ENCODE measurements at places on chromosomes 2 and 18.

- DNase-seq, result no peak
These were observed 263.4 kb downstream of the SH3BP4 start for GRCh38 chr2:235215248-235215647.

- DNase-seq, result peak; percentile 15
These were observed 49.2 kb upstream of the NXPH2 start for GRCh38 chr2:138829326-138829919.

GRCh38 chr2:113887009-113887792 is 2.7 kb upstream of the ACTR3 start:
- DNase-seq, result no peak

- no peak for DNase-seq
These were observed 342.6 kb downstream of the DPP10 start for GRCh38 chr2:114784890-114785583.

DNA sequence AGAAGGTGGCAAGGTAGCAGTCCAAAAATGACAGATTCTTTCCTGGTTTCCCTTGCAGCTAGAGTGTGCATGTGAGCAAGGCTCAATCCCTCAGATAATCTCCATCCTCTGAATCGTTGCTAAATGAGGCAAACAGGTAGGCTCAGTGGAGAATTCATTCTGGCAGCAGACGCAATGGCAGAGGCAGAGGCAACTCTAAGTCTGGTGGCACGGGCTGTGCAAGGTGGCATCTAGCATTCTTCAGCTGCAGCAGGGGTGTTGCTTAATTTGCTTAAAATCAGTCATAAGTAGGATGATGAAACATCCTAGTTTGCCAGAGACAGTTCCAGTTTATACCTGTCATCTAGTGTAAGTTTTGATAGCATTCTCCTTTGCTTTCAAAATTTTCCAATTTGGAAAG is 391.1 kb upstream of the MEX3C start:
- DNase-seq, result no peak

GRCh38 chr2:150470435-150470834 is 17.0 kb downstream of the RND3 start:
- no peak for DNase-seq

GRCh38 chr2:178844701-178845100 is 37.5 kb upstream of the TTN start:
- DNase-seq, result no peak

DNA sequence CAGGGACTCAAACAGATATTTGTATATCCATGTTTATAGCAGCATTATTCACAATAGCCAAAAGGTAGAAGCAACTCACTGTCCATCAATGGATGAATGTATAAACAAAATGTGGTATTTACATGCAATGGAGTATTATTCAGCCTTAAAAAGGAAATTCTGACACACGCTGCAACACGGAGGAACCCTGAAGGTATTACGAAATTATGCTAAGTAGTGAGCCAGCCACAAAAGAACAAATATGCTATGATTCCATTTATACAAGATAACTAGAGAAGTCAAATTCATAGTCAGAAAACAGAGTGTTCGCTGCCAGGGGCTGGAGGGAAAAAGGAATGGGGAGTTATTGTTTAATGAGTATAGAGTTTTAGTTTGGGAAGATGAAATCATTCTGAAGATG is 61.0 kb upstream of the CDKL4 start:
- no peak for DNase-seq

GRCh38 chr2:111041398-111042202 is 79.1 kb upstream of the BCL2L11 start:
- DNase-seq, result no peak

- DNase-seq, result no peak
These were observed 50.4 kb upstream of the CNGA3 start for GRCh38 chr2:98295721-98296414.

- DNase-seq, result no peak
These were observed 31.9 kb upstream of the RPIA start for GRCh38 chr2:88659538-88659915.

- no peak for DNase-seq
These were observed 96.9 kb downstream of the PHLPP1 start for GRCh38 chr18:62812242-62812641.

DNA sequence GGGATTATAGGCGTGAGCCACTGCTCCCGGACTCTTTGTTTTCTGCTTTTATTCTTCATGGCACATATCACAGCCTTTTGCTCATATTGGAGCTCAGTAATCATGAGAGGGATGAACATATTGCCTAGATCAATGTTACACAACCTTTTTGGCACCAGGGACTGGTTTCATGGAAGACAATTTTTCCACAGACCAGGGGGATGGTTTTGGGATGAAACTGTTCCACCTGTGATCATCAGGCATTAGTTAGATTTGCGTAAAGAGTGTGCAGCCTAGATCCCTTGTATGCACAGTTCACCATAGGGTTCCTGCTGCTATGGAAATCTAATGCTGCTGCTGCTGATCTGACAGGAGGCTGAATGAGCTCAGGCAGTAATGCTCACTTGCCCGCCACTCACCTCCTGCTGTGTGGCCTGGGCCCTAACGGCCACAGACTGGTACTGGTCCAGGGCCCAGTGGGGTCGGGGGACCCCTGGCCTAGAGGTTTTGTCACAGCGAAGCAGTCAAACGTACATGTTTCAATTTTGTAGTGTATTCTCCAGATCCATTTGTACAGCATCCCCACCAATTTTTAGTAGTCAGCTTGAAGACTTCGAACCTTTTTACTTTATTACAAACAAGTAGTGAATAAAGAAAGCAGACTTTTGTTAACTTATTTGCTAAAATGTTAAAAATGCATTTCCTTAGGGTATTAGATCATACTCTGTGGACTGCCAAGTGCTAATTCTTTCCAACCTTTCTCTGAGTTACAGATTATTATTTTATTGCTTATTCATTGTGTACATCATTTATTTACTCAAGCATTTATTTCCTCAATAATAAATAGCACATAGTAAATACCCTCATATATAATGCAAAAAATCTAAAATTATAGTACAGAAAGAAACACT is 6.2 kb downstream of the DAW1 start:
- DNase-seq, result no peak

- no peak for DNase-seq
These were observed 104.9 kb downstream of the ASAP2 start for GRCh38 chr2:9311488-9311887.

- no peak for DNase-seq
These were observed 159.9 kb downstream of the PRPF40A start for GRCh38 chr2:152557273-152557888.

GRCh38 chr18:3466045-3466444 is 16.1 kb downstream of the TGIF1 start:
- DNase-seq, result no peak

DNA sequence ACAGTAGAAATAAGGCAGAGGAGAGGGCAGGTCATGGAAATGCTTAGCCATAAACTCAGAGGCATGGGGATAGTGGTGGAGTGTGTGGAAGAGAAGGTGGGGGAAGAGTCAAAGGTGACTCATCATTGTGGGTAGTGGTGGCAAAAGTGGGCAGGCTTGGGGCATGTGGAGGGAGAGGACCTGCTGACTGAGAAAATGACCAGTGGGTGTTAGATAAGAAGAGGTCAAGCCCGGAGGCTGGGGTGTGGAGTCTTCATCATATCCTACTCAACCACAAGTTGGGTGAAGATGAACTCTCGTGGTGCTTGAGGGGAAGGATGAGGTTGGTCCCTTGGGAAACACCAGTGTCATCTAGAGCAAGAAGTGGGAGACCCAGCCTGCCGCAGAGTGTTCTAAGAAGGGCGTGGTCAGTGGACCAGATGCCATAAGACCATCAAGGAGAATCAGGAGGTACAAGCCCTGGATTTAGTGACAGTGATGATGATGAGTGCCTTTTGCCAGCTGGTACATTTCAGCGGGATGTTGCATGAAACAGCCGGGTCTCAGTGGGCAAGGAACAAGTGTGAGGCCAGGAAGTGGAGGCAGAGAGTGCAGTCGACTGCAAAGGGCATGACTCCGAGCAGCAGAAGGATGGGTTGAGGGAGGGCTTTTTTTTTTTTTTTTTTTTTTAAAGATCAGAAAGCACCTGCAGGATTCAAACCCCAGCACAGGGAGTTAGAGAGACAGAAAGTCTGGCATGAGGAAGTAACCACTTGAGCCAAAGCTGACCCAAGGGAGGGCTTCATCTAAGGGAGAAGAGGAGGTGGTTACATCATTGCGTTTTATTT is 122.6 kb upstream of the SPRED2 start:
- no peak for DNase-seq

DNA sequence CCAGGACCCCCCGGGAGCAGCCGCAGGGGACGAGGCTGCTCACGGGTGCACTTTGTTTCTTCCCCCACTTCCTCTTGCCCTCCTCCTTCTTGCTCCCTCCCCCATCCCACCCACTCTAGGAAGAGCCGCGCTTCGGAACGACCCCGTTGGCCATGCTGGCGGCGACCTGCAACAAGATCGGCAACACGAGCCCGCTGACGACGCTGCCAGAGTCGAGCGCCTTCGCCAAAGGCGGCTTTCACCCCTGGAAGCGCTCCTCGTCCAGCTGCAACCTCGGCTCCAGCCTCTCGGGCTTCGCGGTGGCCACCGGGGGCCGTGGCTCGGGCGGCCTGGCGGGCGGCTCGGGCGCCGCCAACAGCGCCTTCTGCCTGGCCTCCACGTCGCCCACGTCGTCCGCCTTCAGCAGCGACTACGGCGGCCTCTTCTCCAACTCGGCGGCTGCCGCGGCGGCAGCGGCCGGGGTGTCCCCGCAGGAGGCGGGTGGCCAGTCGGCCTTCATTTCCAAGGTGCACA is 1.3 kb downstream of the SP9 start:
- no peak for DNase-seq

DNA sequence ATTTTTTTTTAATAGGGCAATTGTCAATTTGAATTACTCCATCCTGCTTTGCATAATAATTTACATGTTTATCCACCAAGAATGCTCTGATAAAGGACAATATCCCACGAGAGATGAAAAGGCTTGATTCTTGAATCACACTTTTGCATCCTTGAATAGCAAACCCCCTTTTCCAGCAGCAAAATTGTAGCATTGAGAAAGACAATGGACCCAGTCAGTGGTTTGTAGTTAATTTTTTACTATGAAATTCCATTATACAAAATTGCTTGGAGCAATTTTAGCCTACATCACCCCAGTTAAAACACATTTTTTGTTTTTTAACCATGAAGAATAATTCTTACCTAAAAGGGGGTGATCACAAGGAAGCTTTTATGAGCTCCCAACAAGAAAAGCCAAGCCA is 255.1 kb downstream of the RND3 start:
- no peak for DNase-seq

DNA sequence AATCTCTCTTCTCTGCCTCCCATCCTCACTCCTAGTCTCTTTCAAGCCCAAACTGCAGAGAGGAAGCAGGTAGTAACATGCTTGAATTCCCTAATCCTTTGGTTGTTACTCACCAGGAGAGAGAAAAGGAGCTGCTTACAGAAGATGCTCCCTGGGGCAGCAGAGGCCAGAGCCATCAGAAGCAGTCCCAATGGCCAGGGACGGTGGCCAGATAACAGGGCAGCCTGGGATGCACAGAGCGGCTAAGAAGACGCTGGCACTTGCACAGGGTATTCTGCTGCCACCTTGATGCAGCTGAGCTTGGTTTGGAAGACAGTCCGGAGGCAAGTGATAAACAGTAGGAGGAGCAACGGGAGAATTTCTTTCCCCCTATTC is 250 bp downstream of the DSC1 start:
- DNase-seq, result no peak

DNA sequence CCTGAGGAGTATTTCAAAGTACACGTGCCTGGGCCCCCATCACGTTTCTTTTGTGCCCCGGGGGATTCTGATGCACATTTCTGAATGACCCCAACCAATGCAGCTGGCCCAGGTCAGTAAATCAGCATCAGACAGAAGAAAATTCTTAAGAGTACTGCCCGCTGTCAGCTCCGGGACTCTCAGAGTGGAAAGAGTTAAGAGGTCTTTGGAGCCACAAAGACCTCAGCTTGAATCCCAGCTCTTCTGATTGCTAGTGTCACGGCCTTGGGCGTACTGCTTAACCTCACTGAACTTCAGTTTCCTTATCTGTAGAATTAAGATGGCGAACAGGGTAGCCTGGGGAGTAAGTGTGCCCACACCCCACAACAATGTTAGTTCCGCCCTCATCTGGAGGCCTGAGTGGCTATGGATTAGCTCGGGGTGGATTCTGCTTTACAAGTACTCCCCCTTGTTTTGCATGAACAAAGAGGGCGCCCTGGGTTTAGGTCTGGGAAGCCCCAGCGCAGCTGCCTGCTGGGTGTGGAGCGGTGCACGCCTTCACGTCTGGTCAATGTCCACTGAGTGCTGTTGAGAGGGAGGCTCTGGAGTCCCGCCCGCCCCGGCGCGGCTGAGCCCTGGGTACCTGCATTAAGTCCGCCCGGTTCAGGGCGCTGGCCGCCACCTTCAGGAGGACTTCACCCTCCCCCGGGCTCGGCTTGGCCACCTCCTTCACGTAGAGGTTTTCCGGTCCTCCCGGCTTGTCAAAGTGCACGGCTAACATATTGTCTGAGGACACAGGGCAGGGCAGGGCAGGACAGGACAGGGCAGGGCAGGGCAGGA is 858 bp downstream of the TP53I3 start:
- DNase-seq, result peak; percentile 29

DNA sequence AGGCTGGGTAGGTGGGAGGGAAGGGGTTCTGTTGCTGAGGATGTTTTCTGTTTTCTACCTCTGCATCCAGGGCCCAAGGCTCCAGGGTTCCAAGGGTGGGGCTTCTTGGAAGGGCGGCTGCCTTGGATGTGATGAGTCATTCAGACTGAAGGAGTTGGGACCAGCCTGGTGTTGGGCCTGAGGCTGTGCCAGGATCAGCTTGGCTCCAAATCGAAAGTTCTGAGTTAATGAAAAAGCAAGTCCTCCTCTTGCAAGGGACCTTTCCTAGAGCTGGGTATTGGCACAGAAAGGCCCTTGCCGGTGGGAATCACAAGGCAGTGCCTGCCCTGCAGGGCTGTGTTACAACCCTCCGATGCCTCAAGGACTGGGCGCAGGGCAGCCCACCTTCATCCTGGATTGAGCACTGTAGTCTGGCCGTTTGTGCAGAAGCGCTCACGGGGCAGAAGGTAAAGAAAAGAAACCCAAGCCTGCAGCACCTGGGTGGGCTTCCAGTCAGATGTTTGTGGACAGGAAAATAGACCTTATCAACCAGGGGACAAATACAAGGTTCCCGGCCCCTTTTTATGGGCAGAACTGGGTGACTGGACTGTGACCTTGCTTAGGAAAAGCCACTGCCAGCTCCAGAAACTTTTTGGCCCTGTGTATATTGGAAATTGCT is 52.5 kb upstream of the MCFD2 start:
- DNase-seq, result no peak

DNA sequence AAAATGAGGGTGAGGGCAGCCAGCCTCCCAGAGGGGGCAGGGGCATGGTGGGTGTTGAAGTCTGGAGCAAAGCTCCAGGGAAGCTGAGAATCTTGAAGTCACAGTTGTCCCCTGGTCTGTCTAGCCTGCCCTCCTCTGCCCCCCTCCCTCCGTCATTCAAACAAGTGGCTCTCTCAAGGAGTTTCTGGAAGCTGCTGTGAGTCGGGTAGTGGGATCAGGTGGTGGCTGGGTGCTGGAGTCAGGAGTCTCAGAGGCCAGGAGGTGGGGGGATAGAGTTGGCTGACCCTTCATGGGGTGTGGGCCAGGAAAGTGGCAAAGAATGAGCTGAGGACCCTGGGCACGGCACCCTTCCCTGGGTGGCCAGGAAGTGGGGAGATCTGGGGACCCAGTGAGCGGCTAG is 495 bp upstream of the ASIC4 start:
- DNase-seq, result no peak

GRCh38 chr2:88933091-88933490 is 241.6 kb downstream of the RPIA start:
- no peak for DNase-seq

GRCh38 chr2:217743407-217743806 is 259.4 kb downstream of the TNS1 start:
- DNase-seq, result no peak

Data from activated CD4-positive, alpha-beta T cell treated with anti-CD3 and anti-CD28 coated beads for 4 hours (primary cell).